Upper lobe of left lung (tissue), 6 donors: ENCODE measurements at places on chromosomes 4 and X. TPM values are rescaled to one million over a fixed set of nuclear protein-coding genes. Genes with fewer than 3 reads are reported as not detected.

GRCh38 chr4:174467107-174467506 is 55.2 kb downstream of the HPGD start:
- DNase-seq: no peak

DNA sequence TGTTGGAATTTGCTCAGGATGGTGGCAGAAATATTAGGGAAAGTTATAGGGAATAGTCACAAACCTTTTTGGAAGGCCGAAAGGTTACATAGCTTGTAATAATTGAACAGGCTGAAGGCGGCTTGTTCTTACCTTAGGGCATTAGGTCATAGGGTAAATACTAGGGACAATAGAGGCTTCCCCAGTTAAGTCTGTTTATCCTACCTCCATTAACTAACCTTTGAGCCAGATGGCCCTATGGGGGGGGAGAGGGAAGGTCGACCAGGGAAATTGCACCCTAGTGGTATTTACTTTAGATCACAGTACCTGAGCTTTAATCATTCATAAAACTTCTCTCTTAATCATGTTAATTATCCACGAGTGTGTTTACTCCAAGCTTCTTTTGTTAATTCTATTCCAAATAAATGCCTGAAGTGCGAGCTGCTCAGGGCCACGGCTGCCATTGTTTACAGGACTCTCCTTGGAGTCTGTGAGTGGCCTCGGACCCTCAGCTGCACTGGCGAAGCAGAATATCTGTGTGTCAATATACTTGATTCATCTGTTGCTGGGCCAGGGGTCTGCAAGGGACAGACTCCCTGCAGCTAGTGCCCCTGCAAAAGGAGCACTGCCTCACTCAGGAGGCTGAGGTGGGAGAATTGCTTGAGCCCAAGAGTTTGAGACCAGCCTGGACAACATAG is 22.9 kb downstream of the PAGE2 start:
- DNase-seq: no peak

- DNase-seq: no peak
Observed at GRCh38 chr4:105657117-105657765, 51.2 kb downstream of the INTS12 start.

DNA sequence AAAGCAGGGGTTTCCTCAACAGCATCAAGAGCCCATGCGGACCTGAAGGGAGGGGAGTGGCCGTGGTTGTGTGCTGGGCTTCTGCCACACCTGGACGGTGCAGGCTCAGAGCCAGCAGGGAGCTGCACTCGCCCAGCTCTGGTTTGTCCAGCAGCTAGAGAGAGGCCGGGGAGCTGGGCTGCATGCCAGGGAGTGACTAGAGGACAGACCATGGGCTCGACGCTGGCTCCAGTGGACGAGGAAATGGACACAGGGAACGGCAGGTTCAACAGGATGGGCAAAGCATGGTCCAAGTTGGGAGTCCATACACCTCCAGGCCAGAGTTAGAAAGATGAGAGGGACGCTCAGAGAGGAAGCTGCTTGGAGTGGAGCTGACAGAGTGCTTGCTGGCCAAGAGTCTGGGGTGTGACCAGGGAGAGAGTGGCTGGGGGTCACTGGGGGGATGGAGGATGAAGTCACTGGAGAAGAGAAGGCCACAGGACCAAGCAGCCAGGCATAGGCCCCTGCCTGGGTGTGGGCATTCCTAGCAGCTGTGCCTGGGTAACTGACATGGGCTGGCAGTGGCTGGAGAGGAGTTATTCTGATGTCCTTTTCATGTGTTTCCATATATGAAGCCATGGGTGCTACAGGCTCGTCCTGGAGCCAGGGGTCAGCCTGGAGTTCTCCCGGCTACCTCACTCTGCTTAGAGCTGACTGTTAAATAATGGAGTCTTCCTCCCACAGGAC is 42.8 kb downstream of the HTT-AS start:
- DNase-seq: peak; percentile 82

- no peak for DNase-seq
Observed at GRCh38 chrX:119636419-119636818, 30.2 kb upstream of the NKRF start.

GRCh38 chr4:69760455-69760854 is at the start of gene SULT1B1:
Gene SULT1B1, minus strand, starts transcription at chr4:69760620. Its CDS starts 5,403 bp downstream, at chr4:69755217.
- DNase-seq: no peak

DNA sequence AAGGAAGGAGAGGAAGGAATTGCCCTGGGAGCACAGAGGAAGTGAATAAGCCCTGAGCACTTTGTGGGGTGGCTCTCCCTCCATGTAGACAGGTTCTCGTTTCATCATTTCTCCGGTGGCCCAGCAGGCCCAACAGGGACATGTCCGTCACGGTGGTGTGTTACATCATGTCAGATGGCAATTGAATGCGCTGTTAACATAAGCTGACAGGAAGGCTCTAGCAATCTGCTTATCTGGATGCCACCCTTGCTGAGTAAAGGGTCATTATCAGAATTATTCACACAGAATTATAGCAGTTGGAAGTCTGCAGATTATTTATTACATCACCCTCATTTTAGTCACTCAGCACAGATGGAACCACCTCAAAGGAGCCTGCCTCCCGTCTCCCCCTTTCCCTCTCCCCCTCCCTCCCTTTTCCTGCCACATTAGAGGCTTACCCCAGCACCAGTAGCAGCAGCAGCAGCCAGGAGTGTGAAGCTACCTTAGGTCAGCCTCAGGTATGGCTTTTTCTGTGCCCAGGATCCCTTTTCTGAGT is 124.3 kb upstream of the TRIM2 start:
- no peak for DNase-seq

- no peak for DNase-seq
Observed at GRCh38 chrX:46611658-46612362, 38.2 kb downstream of the CHST7 start.

GRCh38 chr4:148822572-148823418 is 380.6 kb upstream of the NR3C2 start:
- DNase-seq: no peak

- DNase-seq: no peak
Observed at GRCh38 chrX:23012636-23013035, 12.9 kb downstream of the DDX53 start.

- DNase-seq: no peak
Observed at GRCh38 chrX:39729981-39730661, 367.6 kb downstream of the BCOR start.

GRCh38 chr4:146439437-146439836 is 82.3 kb downstream of the SLC10A7 start:
- DNase-seq: no peak

DNA sequence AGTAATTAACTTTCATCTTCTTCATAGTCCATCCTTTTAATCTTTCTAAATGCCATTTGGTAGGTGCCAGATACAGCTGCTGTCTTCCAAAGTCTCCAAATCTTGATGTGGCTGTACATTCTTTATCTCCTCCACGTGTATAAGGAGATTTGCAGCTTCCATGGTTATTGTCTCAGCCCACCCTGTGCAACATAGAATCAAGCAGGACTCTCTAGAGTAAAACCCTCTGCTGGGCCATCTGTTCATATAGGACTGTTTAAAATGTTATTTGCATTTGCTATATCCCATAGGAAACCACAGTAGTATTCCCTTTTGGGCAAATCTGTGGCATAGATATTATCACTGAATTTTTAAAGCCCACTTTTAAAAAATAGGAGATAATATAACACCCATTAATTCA is 527.2 kb upstream of the EPHA5 start:
- no peak for DNase-seq

DNA sequence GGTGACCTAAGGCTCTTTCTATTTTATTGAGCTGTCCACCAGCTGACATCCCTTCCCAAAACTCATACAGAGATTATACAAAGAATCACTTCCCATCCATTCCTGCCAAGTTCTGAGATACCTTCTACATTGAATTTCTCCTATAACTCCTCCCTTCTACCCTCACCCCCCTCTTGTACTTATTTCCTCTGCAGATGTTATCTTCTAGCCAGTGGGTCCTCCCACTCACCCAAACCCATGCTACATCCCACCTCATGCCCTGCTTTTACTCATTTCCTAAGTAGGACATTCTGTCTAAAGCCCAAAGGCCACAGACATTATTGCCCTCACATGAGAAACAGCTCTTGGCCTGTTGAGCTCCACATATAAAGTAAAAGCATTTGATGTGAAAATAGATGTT is 28.6 kb downstream of the BMX start:
- no peak for DNase-seq

GRCh38 chr4:140943486-140944198 is 187.5 kb upstream of the TBC1D9 start:
- no peak for DNase-seq

GRCh38 chr4:25299476-25300203 is 12.9 kb upstream of the ZCCHC4 start:
- no peak for DNase-seq

GRCh38 chrX:144681501-144681900 is 565.8 kb upstream of the SPANXN1 start:
- DNase-seq: no peak

DNA sequence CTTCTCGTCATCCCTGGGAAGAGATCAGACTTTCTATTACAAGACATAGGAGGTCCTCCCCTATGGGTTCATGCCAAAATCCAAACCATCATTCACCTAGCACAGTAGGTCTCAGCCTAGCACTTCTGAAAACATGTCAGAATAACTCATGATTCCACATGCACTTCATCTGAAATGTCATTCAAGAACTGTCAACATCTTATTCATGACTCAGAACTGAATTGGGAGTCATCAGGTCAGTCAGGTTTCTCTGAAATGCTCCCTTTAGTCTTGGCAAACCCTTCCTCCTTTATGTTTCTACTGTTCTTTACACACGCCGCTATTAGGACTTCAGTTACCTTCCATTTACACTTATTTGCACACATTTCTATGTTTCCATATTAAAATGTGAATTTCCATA is 67.2 kb downstream of the ANTXR2 start:
- DNase-seq: no peak

GRCh38 chr4:41512596-41512995 is 25.4 kb upstream of the LIMCH1 start:
- no peak for DNase-seq

GRCh38 chrX:151513472-151513871 is 50.0 kb upstream of the PASD1 start:
- no peak for DNase-seq

DNA sequence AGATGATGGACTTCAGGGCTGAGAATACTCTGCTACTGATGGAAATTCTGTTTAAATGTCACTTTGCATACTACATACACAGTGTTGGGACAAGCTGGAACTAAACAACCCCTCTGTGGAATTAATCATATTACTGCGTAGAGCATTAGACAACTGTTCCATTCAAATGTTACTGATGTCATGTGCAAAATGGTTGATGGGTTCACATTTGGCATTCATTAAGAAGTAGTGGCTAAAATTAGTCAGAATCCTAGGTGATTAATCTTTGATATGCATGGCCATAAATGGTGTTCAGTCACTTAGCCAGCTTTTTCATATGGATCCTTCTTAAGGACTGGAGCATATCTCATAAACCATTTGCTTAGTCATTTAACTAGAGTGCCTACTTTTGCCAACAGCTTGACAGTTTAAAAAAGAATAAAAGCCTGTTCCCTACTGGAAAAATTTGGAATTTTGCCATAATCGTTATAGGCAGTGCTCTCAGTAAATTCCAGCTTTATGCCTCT is 105.2 kb downstream of the RNF150 start:
- DNase-seq: no peak

- DNase-seq: no peak
Observed at GRCh38 chr4:174561560-174561959, 39.3 kb upstream of the HPGD start.

DNA sequence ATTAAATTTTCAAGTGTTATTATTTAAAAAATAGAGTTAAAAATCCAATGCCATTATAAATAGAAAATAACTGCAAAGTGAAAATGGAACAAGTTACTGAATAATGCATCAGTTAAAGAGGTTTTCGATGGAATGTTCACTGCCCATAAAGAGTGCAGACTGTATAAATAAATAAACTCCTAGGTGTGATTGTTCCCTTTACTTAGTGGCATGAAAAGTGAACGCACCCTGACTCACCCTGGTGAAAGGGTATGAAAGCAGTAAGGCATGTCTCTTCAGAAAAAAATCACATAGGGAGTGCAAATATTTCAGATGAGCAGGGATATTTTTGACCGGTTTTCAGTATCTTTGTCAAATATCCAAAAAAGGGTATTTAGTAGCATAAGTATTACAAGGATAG is 387.8 kb downstream of the DCAF12L2 start:
- no peak for DNase-seq

DNA sequence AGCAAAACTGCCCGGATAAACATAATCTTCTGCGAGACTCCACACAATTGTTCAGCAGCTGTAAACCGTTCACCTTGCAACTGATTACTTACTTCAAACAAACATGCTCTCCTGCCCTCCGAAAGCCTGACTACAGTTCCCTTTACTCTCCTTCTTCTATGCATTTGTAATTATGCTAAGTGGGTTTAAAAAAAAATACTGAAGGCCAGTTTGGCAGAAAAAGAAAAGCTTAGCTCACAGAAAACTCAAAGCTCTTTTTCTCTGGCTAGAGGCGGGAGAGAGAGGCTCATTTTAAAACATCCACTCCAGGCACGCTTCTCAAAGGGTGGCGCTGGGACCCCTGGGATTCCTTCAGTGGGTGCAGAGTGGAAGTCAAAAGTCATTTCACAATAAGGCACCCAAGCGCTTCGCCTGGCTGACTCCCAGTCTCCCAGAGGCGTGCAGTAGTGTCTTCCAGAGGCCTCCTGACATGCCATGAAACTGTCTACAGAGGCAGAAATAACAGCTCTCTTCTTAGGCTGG is 1.9 kb downstream of the DHRSX start:
- peak; percentile 54 for DNase-seq

DNA sequence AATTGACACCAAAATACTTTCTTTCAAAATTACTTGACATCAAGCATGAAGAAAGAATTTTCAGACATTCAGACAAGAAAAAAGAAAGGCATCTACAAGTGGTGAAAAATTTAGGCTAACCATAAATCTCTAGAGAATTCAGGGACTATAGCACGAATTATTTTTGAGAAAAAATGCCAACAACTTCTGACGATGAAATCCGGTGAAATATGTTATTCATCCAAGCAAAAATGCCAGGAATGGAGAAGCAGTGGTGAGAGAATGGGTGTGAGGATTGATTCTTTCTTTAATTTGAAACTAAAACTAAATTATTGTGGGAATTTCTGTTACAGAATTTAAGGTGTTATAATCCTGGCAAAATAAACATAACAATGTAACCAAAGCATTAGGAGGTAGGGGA is 69.4 kb upstream of the SORBS2 start:
- DNase-seq: no peak

GRCh38 chrX:104270916-104271512 is 16.3 kb upstream of the ESX1 start:
- no peak for DNase-seq

- DNase-seq: peak; percentile 80
Observed at GRCh38 chr4:183906739-183907651, 1.9 kb downstream of the STOX2 start.

The RENBP gene
- 48.5 TPM for total RNA-seq

The MEPE gene
- not detected for total RNA-seq

The ERAS gene
- total RNA-seq: not detected

The HSD17B13 gene
- total RNA-seq: 0.57 TPM

The TMEM144 gene
- total RNA-seq: 16.7 TPM

The GAGE13 gene
- not detected for total RNA-seq

The SPANXA1 gene
- not detected for total RNA-seq

The FHL1 gene
- total RNA-seq: 193 TPM

The NWD2 gene
- total RNA-seq: not detected

The GLRA3 gene
- not detected for total RNA-seq

The WWC2 gene
- total RNA-seq: 122 TPM

The RAB40AL gene
- 1.4 TPM for total RNA-seq

The CENPVL1 gene
- not detected for total RNA-seq
